ENCODE measurements at places on chromosomes 4 and X. TPM values are rescaled to one million over a fixed set of nuclear protein-coding genes. Genes with fewer than 3 reads are reported as not detected.

The RAB33A gene
- 0.33 TPM for total RNA-seq

The GPR34 gene
- total RNA-seq: not detected

The ARR3 gene
- total RNA-seq: not detected

The KIT gene
- total RNA-seq: 2.0 TPM

The GJB1 gene
- total RNA-seq: not detected

The LRRC66 gene
- total RNA-seq: not detected

The H2AZ1 gene
- total RNA-seq: 267 TPM

The VCX gene
- not detected for total RNA-seq

The CTAG2 gene
- total RNA-seq: 0.39 TPM

The MID1 gene
- total RNA-seq: 22.8 TPM

The PCDH10 gene
- total RNA-seq: 0.22 TPM

The HSFX2 gene
- total RNA-seq: not detected

The CXorf38 gene
- total RNA-seq: 8.1 TPM

The WDR45 gene
- total RNA-seq: 61.8 TPM

The DKK2 gene
- total RNA-seq: 20.0 TPM

The GPR143 gene
- total RNA-seq: 5.9 TPM

The GAGE2A gene
- total RNA-seq: not detected

The SSX4B gene
- total RNA-seq: not detected

All from placental epithelial cell (primary cell).